ENCODE measurements at places on chromosomes 7 and 10. TPM values are rescaled to one million over a fixed set of nuclear protein-coding genes. Genes with fewer than 3 reads are reported as not detected.

FAM237B gene
- total RNA-seq = not detected

LRRD1 gene
- not detected for total RNA-seq

HMX2 gene
- not detected for total RNA-seq

KLLN gene
- 0.81 TPM for total RNA-seq

SLC13A4 gene
- total RNA-seq = not detected

CCL26 gene
- total RNA-seq = not detected

PLAU gene
- total RNA-seq = 3.0 TPM

TRPV5 gene
- total RNA-seq = not detected

WNT8B gene
- total RNA-seq = 0.23 TPM

ITIH2 gene
- not detected for total RNA-seq

FAM131B gene
- 1.2 TPM for total RNA-seq

GCK gene
- total RNA-seq = not detected

VSTM4 gene
- 0.10 TPM for total RNA-seq

CALD1 gene
- 0.63 TPM for total RNA-seq

SGMS1 gene
- total RNA-seq = 18.9 TPM

ERVW-1 gene
- not detected for total RNA-seq

ITGB1 gene
- total RNA-seq = 242 TPM

SLC18A2 gene
- total RNA-seq = not detected

MYOZ1 gene
- not detected for total RNA-seq

HEPACAM2 gene
- not detected for total RNA-seq

SRRM3 gene
- total RNA-seq = not detected

NKX1-2 gene
- not detected for total RNA-seq

ZNF33A gene
- total RNA-seq = 31.7 TPM

CYP26A1 gene
- not detected for total RNA-seq

HOXA6 gene
- total RNA-seq = not detected

SHOC2 gene
- 43.2 TPM for total RNA-seq

OPN1SW gene
- total RNA-seq = not detected

PMS2 gene
- total RNA-seq = 19.7 TPM

OLAH gene
- 4.0 TPM for total RNA-seq

ZNF680 gene
- 12.8 TPM for total RNA-seq

CRYGN gene
- 0.35 TPM for total RNA-seq

RELN gene
- total RNA-seq = not detected

All from activated CD4-positive, alpha-beta memory T cell treated with anti-CD3 and anti-CD28 coated beads, Interleukin-2, amount 10 ng/mL, durations not matched to agents 7 days and 5 days (primary cell).